ENCODE measurements at places on chromosomes 3 and 15.

DNA sequence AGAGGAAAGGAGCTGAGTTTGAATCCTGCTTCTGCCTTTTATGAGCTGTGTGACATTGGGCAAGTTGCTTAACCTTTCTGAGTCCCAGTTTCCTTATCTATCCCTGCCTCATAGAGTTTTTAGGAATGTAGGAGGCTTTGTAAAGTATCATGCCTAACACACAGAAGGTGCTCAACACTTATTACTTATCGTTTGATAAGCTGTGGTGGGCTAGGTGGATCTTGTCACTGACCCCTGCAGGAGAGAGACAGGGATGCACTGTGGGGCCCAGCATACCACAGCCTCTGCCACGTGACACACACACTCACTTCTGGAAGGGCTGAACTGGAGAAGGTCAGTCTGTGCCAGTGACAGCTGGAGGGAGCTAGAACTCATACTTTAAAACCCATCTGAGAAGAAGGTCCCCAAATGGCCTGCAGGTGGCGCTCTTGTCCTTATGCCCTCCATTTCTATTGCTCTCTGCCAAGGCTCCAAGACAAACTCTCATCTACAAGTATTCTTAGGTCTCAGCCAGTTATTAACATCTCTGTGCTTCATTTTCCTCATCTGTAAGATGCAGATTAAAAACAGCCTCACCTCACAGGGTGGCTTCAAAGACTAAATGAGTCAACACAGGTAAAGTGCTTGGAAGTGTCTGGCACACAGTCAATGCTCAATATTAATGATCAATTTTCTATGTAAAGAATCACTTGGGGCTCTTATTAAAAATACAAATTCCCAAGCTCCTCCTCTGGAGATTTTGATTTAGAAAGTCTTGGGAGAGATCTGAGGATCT is 57.5 kb upstream of the HACD2 start:
- no peak for DNase-seq

GRCh38 chr3:95733336-95733735 is 1081.1 kb upstream of the EPHA6 start:
- DNase-seq: no peak

DNA sequence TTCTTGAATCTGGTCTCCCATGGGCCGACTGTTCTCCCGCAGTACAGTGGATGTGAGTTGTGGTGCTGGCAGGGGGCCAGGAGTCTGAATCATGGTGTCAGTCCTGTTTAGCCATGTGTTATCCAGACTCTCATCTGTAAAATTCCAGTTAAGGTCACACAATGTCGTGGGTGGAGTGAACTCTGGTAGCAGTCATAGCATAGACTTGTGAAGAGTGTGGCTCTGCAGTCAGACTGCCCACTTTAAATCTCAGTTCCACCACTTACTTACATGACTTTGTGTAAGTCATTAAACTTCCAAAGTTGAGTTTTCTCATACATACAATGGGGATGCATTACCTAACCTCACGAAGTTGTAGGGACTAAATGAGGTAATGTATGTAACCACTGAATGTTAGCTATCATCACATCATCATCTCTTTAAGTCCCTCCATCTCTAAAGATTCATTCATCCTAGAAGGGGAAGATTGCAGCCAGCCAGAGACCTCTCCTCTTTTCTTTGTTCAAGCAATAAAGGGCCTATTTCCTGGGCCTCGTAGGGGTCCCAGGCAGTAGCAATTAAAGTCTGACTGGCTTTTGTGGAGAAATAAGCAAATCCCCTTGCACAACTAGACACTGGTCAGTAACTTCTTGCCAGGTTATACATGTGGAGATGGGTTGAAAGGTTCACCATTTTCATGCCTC is 93.9 kb downstream of the PCCB start:
- no peak for DNase-seq

DNA sequence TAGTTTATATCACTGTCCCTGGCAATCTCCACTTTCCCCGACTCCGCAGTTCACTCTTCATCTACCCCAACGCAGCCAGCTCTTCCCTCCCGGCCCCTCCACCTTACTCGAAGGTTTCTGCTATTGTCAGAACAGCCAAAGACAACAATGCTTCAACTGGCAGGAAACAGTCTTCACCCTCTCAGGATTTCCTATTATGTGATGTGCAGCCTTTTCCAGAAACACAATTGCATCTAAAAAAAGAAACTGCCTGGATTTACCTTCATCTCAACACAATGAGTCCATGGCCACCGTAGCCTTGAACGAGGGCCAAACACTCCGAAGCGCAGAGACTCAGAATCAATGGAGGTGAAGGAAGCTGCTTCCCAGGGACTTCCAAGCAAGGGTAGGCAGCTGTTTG is 182.1 kb upstream of the TSC22D2 start:
- DNase-seq: no peak

- no peak for DNase-seq
These were observed 50.9 kb downstream of the FEM1B start for GRCh38 chr15:68328443-68328842.

- no peak for DNase-seq
These were observed 3.5 kb downstream of the CHRM5 start for GRCh38 chr15:33971811-33972210.

DNA sequence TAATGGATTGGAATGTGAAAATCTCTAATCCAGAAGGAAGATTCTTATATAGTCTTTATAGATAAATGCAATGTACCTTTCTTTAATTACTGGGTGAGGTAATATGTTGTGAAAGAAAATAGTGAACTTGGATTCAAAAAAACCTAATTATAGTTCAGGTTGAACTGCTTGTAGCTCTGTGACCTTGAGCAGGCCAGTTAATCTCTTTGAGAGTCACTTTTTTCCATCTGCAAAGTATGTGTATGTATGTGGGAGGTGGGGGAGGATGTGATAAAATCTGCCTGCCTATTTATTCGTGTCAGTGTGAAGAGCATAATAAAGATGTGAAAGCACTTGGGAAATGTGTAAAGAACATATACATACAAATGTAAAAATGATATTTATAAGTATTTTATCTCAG is 34.4 kb downstream of the GLCE start:
- no peak for DNase-seq

DNA sequence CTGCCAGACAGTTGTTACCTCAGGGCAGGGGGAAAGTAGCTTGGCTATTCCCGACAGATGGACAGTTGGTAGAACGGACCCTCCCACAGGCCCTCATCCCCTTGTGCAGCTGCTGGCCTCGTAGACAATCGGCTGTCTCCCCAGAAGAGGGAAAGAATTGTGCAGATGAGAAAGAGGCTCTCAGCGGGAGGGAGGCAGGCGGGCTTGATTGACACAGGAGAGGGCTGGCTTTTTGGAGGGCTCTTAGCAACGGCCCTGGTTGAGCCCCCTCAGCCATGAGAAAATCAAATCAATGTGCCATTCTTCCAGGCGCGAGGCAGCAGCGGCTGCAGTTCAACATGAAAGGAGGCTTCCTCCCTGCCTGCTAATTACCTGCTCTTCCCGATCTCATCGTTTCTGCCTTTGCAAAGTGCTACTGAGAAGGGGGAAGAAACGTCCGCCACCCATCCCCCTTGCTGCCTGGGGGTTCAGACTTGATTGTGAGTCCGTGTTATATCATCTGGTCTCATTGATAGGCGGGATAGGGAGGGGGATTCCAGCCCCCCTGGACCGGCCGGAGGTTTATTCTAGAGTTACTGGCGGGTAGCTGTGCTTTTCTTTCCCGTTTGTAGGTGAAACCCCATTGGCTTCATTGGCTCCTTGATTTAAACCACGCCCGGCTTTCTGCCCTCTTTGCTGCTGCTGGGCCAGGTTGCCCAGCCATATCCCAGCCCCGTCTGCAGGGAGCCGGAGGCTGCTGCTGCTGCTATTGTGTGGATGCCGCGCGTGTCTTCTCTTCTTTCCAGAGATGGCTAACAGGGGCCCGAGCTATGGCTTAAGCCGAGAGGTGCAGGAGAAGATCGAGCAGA is at the start of gene TAGLN3:
Gene TAGLN3, plus strand, starts transcription at position 287 of the 848 bp plus-strand sequence. Its CDS starts 501 bp downstream, at position 788.
- DNase-seq: no peak

GRCh38 chr3:58355179-58355578 is 22.5 kb downstream of the PXK start:
- no peak for DNase-seq

- DNase-seq: no peak
These were observed 660 bp upstream of the RTF1 start for GRCh38 chr15:41416128-41416741.

GRCh38 chr15:74506515-74506840 is 34.5 kb upstream of the ARID3B start:
- no peak for DNase-seq

DNA sequence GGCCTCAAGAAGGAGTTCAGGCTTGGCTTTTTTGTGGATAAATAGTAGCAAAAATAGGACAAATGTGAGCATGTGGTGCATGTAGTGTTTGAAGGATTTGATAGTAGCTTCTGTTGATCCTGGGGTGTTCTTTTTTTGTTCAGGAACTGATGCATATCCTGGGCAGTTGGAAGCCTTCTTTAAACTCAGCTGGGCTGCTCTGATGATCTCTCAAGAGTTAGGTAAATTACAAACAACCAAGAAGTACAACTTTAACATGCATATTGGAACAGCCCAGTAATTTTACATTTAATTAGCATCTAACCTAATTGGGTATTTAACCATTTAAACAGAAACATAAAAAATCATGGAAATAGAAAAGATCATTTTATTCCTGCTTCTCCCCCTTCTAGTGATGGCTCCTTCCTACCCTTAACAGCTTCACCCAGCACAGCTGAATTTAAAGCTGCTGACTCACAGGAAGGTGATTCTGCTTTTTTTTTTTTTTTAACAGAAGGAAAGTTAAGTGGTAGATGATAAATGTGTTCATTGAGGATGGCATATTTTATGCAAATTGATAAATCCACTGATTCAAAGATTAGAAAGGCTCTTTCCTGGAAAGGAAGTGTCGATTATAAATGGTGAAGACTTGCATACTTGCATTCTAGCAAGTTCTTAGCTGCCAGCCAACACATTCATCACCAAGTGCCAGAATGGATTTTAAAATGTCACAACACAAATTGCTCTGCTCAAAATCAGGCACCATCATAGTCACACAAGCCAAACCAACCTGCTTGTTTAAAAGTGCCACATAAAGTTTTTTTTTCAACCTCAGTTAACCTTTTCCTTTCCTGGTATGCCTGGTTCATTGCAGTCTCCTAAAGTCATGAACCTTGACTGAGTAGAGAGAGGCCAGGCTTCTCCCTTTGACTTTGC is 20.0 kb downstream of the SLC35G2 start:
- DNase-seq: no peak

GRCh38 chr3:190449801-190450200 is at the start of gene TMEM207:
TSS of gene TMEM207 (minus strand) at chr3:190449901. CDS start at chr3:190449809, 92 bp downstream.
- no peak for DNase-seq

DNA sequence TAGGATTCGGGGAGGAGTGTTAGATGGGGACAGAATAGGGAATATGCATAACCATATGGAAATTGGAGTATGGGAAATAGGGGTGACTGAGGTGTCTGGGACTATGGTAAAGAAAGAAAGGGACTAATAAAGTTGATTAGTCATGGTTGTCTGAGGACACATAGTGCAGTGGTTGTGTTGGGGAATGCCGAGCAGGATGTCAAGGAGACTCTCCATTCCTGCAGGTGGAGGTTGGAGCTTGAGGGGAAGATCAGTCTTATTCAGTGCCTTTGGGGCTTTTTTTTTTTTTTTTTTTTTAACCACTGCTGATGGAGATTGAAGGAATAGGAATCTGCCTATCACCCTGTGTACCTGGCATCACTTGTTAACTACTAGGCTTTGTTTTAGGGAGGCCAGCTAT is 10.8 kb downstream of the NMD3 start:
- no peak for DNase-seq

DNA sequence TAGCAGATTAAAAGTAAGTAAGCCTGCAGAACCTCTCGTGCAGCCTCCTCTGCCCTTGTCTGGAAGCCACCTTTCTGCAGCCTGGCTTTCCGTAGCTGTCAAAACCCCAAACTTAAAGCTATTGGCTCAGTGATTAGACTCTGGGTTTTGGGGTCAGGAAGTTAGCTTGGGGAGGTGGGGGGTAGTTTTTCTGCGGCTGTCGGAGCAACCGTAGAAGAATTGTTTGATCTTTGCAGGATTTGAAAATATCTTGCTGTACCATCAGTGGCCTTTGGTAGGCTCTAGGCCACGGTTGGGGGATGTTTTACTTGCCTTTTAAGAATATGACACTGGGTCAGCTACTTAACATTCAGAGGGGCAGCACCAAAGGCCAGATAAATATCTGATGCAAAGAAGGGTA is 88.4 kb upstream of the RASGRP1 start:
- DNase-seq: no peak

Measured in stimulated activated CD8-positive, alpha-beta memory T cell treated with anti-CD3 and anti-CD28 coated beads, Interleukin-12 subunit alpha, Interleukin-12 subunit beta, amount 100 ng/mL, for 1 hour (primary cell).